ENCODE measurements at places on chromosomes 13 and 19.

DNA sequence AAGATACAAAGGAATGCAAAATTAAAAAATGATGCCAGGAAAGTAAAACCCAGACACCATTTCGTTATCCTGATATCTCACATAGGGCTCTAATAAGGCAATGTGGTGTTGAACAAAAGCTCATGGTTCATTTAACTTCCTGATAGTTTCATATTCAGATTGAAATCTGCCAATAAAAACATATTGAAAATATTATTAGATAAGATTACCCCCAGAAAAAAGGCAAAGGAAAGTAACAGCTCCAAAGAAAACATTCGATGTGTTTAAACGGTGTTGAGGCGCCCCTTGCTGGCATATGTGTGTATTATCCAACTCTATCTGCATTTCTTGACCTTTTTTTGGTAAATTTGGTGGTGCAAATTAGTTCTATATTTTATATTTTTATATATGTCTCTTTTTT lies 75.9 kb downstream of the ESD start:
- DNase-seq: no peak

DNA sequence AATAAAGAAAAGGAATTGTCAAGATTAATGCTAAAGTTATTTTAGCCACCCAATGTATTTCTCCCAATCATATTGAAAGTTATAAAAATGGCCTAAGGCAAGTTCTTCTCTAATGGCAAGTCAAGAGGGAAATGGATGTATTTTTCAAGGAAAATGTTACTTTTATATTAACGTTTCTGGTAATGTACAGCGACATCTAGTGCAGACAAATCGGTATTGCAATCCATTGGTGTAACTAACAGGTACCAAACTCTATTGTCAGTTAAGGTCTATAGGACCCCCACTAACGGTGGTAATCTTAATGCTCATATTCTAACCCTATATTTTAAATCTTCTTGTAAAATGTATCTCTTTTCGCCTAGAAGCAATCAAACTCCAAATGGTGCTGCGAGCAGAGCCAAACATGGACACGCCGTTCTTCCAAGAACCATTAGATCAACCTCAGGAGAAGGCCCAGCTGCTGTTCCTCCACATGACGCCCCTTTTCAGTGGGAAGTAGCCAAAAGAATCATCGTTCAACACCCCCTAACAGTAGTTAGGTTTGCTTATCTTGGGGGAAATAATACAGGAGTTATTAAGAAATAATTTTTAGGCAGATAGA lies 98.5 kb upstream of the PABPC3 start:
- peak; percentile 53 for DNase-seq

- DNase-seq: no peak
Measured at GRCh38 chr19:19540064-19540714, 2.1 kb downstream of the CILP2 start.

DNA sequence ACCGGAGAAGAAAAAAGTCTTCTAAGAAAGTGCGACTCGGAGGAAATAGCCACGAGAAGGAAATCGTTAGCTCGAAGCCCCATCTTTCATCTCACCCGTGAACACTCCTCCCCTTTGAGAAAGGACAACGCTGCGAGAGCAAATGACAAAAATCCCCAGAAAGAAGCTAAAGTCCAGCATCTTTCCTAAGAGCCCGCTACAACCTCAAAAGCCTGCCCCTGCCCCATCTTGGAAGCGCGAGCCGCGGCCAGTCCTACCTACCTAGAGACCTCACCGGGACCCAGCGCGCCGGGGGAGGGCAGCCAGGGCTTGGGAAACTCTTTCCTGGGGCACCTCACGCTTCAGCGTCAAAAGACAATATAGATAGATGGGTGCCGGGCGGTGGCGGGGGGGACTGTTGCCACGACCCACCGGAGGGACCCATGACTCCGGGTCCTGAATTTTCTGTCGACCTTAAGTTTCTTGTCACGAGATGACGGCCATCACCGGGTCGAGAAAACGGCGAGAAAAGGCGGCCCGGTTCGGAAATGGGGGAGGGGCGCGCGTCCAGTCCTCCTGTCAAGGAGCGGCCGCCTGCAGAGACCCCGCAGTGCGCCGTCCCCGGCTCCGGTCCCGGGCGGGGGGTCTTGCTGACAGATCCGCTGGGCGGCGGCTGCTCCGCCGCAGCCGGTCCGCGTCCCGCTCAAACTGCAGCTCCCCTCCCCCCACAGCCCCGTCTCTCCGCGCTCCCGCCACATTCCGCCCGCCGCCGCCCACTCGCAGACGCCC lies 65.9 kb downstream of the KCNRG start:
- DNase-seq: no peak

- no peak for DNase-seq
Measured at GRCh38 chr19:37593996-37594303, 642 bp downstream of the ZNF571 start.

DNA sequence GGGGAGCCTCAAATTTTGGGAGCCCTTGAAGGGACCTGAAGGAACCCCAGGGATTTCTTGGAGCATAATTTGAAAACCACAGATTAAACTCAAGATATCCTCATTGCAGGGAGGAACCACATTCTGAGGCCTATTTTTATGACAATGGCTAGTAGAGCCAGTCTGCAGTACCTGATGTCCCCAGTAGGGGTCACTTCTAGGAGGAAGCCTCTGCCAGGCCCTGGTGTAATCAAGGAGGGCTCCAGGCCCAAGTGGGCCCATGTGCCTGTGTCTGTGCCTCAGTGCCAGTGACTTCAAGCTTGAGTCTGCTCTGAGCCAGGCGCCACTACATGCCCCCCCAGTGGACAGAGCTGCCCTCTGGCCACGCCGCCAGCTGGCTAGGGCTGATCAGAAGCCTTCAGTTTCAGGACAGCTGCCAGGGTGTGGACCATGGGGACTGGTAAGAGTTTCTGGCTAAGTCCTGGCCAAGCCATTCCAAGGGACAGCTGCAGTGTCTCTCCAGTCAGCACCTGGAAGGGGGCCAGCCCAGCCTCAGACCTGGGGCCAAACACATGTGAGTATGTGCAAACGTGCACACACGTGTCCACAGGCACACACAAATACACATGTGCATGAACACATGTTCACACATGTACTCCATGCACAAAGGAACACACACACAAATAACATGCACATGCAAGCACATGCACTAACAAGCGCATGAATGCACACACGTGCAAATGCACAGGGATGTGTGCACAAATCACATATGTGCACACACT lies 20.5 kb upstream of the SLC7A10 start:
- no peak for DNase-seq

GRCh38 chr13:45242070-45242469 lies 41.2 kb upstream of the KCTD4 start:
- peak; percentile 64 for DNase-seq

DNA sequence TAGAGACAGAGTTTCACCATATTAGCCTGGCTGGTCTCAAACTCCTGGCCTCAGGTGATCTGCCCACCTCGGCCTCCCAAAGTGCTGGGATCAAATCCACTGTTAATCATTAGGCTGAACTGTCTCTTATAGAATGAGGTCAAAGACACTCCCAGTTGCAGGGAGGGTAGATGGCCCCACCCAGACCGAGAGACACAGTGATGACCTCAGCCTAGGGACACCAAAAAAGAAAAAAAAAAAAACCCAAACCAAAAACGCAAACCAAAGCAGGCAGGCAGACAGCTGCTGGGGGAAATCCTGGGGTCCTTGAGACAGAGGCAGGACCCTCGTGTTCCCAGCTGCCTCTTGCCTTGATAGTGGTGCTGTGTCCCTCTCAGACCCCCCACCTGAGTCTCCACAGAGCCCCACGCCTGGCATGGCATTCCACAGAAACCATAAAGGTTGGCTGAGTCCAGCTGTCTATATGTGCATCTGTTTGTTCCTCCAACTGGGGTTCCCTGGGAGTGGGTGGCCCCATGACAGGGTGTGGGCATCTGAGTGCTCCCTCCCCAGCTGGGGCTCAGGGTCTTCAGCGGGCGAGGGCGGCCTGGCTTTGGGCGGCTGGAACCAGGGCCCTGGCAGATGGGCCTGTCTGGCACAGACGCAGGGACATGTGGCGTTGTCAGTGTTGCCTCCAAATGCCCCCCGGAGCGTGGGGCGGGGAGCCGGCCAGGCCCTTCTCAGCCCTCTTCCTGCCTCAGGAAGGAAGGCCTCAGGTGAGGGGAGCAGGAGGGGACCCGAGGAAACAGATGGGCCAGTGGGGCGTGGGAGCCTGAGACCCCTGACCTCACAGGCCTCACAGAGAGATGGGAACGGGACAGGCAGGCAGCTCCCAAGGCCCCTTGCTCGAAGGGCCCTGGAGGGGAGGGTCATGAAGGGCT lies 5.2 kb downstream of the DAND5 start:
- DNase-seq: no peak

GRCh38 chr19:35767288-35768081 lies 7.9 kb upstream of the ARHGAP33 start:
- no peak for DNase-seq

DNA sequence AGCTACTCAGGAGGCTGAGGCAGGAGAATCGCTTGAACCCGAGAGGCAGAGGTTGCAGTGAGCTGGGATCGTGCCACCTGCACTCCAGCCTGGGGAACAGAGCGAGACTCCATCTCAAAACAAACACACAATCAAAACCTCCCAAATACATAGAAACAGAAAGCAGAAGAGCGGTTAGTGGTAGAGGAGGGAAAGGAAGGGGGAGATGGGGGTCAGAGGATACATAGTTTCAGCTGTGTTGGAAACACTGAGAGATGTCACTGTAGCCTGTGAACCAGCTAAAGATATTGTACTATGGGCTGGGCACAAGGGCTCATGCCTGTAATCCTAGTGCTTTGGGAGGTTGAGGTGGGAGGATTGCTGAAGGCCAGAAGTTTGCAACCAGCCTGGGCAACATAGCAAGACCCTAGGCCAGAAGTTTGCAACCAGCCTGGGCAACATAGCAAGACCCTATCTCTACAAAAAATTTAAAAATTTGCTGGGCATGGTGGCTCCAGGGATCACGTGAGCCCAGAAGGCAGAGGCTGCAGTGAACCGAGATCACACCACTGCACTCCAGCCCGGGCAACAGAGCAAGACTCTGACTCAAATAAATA lies 49.9 kb downstream of the GNG7 start:
- no peak for DNase-seq

DNA sequence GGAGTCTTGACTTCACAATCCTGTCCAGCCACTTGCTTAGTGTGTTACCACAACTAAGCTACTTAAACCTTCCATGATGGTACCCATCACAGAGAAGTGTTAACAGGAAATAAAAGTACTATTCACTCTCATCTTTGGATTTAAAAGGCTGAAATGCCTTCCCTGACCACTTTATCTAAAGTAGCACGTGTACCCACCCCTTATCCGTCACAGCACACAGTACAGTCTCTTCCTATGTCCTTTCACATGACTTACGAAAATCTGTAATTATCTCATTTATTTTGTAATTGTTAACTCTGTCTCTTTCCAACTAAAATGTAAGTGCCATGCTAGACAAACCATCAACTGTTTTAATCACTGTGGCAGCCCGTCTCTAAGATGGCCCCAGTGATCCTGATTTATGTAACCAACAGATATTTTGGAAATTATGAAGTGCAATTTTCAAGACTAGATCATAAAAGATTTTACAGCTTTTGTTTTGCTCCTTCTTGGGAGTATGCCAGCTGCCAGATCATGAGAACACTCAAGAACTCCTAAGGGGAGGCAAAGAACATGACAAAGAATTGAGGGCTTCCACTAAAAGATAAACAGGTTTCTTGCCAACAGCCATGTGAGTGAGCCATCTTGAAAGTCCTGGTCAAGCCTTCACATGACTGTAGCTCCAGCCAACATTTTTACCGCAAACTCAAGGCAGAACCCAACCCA lies 44.9 kb downstream of the DIAPH3 start:
- no peak for DNase-seq

- no peak for DNase-seq
Measured at GRCh38 chr13:20160306-20161274, at the start of gene GJA3. GJA3 (minus strand) TSS chr13:20161052; CDS start chr13:20143288, 17,764 bp downstream.

GRCh38 chr19:39778763-39779162 lies at the start of gene LEUTX:
LEUTX (plus strand) TSS chr19:39778854; CDS start chr19:39778921, 67 bp downstream.
- no peak for DNase-seq

- DNase-seq: no peak
Measured at GRCh38 chr13:40968416-40969000, 50.6 kb downstream of the ELF1 start.

GRCh38 chr19:18501832-18502231 lies 20.0 kb downstream of the ELL start:
- no peak for DNase-seq

DNA sequence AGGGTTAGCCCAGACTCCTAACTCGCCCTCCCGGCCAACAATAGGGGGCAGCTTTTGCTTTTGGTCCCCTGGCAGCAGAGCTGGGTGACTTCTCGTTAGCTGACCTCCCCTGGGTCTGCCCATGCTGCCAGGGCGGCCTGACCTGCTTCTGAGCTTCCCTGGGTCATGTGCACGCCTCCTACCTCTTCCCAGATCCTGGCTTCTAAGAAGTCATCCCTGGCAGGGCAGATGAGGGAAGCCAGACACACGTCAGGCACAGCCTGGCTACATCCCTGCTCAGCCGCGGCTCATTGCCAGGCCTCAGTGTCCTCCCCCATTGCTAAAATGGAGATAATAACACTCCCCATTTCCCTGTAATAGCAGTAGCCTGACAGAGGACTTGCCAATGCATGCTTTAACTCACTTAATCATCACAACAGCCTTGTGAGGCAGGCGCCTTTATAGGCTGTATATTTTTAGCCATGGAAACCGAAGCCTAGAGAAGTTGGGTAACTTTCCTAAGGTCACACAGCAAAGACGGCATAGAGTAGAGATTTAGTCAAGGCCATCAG lies 2.1 kb downstream of the KCNK6 start:
- no peak for DNase-seq

- DNase-seq: peak; percentile 31
Measured at GRCh38 chr13:36418022-36418805, 14.1 kb upstream of the CCNA1 start.

GRCh38 chr13:24233351-24233901 lies 72.9 kb downstream of the SPATA13 start:
- DNase-seq: no peak

GRCh38 chr19:29323440-29324290 lies 110.7 kb upstream of the UQCRFS1 start:
- DNase-seq: no peak

DNA sequence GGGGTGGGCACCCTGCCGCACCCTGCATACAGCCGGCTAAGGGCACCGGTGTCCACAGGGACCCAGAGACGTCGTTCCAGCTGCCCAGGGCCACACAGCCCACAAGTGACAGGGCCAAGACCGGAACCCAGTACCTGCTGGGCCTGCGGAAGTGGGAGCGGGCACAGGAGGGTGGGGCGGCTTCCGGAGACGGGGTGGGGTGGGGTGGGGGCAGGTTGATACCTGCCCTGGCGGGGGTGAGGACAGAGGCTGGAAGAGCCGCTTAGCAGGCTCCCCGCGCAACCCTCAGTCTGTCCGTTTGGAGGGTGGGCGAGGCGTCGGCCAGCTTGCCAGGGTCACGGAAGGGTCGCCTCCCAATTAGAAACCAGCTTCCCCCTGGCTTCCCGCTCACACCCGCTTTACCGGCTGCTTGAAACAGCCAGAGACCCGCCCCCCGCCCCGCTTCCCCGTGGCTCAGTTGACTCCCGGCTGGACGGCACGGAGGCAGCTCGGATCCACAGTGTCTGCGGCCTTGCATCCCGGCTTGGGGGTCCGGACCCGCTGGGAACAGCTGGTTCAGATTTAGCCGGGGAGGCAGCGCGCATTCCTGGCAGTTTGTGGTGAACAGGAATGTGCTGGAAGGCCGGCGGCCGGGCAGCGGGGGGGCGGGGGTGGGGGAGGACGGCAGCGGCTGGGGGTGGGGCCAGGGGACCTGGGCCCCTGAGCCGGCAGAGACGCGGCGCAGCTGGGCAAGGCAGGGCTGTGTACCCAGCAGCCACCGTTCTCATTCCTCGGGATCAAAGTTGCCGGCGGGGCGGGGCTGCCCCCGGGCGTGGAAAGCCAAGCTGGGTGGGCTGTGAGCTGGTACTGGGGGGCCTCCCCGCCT lies 1.9 kb downstream of the CNN2 start:
- peak; percentile 10 for DNase-seq

- no peak for DNase-seq
Measured at GRCh38 chr19:39060171-39060570, 24.0 kb upstream of the ACP7 start.

Data from KG1 (cell line).